Activated naive CD4-positive, alpha-beta T cell treated with anti-CD3 and anti-CD28 coated beads for 36 hours (primary cell): ENCODE measurements at places on chromosomes 4 and X. TPM values are rescaled to one million over a fixed set of nuclear protein-coding genes. Genes with fewer than 3 reads are reported as not detected.

DNA sequence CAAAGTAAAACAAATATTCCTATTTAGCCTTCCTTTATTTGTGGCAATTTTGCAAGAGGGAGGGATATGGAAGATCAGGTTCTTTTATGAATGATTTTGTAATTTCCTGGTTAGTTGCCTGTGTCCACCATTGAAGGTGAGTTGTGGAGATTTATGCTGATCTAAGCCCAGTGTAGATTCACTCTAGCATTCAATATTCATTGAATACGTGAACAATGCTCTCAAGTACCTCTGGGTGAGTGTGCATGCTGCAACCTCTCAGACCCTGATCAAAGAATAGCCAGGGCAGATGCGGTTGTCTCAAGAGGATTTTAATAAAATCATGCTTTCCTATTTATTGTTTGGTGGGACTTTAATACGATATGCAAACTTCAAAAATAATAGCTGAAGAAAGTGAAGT is 628.4 kb downstream of the SPRY1 start:
- no peak for DNase-seq

Gene STPG2
- total RNA-seq: not detected

Gene PCSK1N
- 1.7 TPM for total RNA-seq

Gene RAB39B
- 11.6 TPM for total RNA-seq

DNA sequence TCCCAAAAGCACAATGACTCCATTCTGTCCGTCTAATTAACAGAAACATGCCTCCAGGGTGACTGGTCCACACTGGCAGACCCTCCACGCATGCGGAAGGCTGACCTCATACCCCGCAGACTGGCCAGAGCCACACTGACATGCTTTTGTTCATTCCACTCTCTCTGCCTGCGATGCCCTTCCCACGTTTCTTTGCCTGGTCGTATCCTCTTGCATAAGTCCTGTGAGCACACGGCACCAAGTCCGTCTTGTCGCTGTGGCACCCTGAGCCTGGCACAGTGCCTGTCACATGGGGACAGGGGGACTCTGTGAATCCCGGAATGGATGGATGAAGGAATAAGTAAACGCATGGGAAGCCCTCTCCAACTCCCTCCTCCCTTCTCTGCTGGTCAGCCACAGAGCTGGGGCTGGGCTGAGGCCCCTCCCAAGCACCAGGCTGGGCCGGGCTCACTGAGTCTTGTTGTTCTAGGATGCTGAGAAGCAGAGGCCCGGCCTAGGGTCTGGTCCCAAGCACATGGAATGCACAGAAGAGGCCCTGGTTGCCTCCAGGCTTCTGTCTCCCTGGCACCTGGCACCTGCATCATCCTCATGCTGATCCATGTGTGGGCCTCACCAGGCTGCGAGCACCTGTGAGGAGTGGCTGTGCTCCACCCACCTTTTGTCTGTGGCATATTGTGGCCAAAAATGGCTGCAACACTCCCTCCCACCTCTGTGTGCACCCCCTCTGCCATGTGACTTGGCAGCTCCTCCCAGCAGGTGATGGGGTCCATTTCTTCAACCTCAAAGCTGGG is 38.9 kb upstream of the C4orf50 start:
- DNase-seq: no peak
